ENCODE measurements at places on chromosomes 1 and 21. TPM values are rescaled to one million over a fixed set of nuclear protein-coding genes. Genes with fewer than 3 reads are reported as not detected.

GRCh38 chr1:170664828-170665612 lies 1.1 kb downstream of the PRRX1 start:
- H3K4me1 ChIP-seq = peaks cover 10% of the 10 kb centered on the region
- DNase-seq = peak; percentile 34
- H3K27ac ChIP-seq = peak overlapping the region; percentile 31
- no peaks in the 10 kb centered on the region for H3K36me3 ChIP-seq
- H3K4me3 ChIP-seq = peak overlapping the region; percentile 60

GRCh38 chr21:45072738-45073300 lies 1.6 kb upstream of the ADARB1 start:
- no peak for DNase-seq
- H3K4me3 ChIP-seq = no peak overlapping the region
- no peak overlapping the region for H3K27ac ChIP-seq
- peaks cover 14% of the 10 kb centered on the region for H3K27me3 ChIP-seq
- no peaks in the 10 kb centered on the region for H3K36me3 ChIP-seq

DNA sequence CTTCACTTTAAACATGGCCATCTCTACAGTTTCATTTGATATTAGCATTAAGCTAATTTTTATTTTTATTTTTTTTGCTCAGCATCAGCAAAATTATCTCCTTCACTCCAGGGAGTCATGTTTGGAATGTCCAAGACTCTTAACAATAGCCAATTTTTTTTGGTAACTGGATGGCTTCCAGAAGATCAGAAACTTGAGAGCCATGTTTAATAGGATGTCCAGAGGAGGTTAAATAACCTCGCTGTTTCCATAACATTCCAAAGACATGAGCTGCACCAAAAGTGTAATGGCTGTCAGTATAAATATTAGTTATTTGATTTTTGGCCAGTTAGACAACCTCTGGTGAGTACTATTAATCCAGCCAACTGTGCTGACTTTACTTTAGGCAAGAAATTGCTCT lies 80.7 kb downstream of the DNTTIP2 start:
- H3K36me3 ChIP-seq = no peaks in the 10 kb centered on the region
- H3K4me1 ChIP-seq = no peaks in the 10 kb centered on the region
- no peak overlapping the region for H3K4me3 ChIP-seq
- DNase-seq = no peak
- no peaks in the 10 kb centered on the region for H3K27me3 ChIP-seq

GRCh38 chr1:54758678-54759348 lies 5.5 kb downstream of the PARS2 start:
- peaks cover 10% of the 10 kb centered on the region for H3K4me1 ChIP-seq
- no peaks in the 10 kb centered on the region for H3K36me3 ChIP-seq
- no peaks in the 10 kb centered on the region for H3K27me3 ChIP-seq
- no peak overlapping the region for H3K4me3 ChIP-seq

GRCh38 chr1:160491017-160491416 lies 32.0 kb downstream of the SLAMF6 start:
- no peaks in the 10 kb centered on the region for H3K36me3 ChIP-seq
- no peak overlapping the region for H3K27ac ChIP-seq
- no peak for DNase-seq
- no peak overlapping the region for H3K4me3 ChIP-seq
- no peaks in the 10 kb centered on the region for H3K27me3 ChIP-seq

DNA sequence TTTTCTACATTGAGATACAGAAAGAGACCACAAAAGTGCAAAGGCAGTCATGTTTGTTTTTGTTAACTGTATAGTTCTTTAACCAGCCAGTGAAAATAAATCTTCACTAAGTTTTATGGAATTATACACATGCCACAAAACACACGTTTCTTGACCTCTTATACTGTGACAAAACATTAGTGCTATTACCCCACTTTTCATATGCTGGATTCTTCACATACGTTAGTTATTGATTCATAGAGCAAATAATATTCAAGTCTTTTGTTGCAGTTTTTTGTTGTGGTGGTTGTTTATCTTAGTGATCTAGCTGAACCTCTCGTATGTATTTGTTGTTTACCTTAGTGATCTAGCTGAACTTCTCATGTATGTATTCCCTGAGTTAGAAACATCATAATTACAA lies 28.0 kb downstream of the LYPLAL1 start:
- H3K27me3 ChIP-seq = no peaks in the 10 kb centered on the region
- no peak overlapping the region for H3K4me3 ChIP-seq
- no peaks in the 10 kb centered on the region for H3K4me1 ChIP-seq
- no peaks in the 10 kb centered on the region for H3K36me3 ChIP-seq

- no peaks in the 10 kb centered on the region for H3K4me1 ChIP-seq
- no peak for DNase-seq
- no peaks in the 10 kb centered on the region for H3K27me3 ChIP-seq
- no peak overlapping the region for H3K4me3 ChIP-seq
Observed at GRCh38 chr1:175394739-175395138, 202.2 kb upstream of the KIAA0040 start.

- H3K36me3 ChIP-seq = no peaks in the 10 kb centered on the region
- no peak overlapping the region for H3K27ac ChIP-seq
- H3K4me3 ChIP-seq = no peak overlapping the region
- DNase-seq = no peak
Observed at GRCh38 chr1:36888811-36889477, 145.4 kb downstream of the GRIK3 start.

DNA sequence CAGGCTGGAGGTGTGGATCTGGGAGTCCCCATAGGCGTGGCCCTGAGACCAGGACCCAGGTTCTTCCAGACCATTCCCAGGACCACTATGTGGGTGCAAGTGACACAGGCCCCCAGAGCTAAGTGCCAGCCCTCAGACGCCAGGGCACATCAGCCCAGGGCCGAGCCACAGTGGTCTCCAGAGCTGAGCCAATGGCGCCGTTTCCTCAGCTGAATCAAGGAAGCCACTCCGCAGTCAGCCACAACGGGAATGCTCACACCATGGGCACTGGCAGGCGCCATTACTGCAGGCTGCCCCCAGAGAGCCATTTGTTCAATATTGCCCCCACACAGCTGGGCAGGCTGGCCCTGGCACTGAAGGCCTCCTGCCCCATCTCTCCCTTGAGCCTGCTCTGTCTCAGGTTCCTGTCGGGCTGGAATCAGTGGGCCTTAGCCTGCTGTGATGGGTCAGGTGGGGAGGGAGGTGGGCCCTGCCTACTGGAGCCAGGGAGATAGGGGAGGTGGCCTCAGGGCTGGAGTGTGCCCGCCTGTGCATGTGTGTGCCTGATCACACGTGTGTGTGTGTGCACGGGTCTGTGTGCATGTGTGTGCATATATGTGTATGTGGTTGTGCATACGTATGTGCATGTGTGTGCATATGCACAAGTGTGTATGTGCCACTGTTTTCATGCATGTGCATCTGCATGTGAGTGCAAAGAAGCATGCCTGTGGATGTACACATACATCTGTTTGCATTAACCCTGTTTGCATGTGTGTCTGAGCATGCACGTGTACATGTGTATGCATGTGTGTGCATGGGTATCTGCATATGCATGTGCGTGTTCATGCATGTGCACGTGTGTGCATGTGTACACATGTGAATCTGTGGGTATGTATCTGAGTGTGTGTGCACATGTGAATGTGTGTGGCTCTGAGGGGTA lies 6.1 kb downstream of the GJC2 start:
- no peak overlapping the region for H3K27ac ChIP-seq
- no peaks in the 10 kb centered on the region for H3K27me3 ChIP-seq
- no peak for DNase-seq
- peaks cover 11% of the 10 kb centered on the region for H3K4me1 ChIP-seq
- H3K36me3 ChIP-seq = no peaks in the 10 kb centered on the region
- H3K4me3 ChIP-seq = no peak overlapping the region

DNA sequence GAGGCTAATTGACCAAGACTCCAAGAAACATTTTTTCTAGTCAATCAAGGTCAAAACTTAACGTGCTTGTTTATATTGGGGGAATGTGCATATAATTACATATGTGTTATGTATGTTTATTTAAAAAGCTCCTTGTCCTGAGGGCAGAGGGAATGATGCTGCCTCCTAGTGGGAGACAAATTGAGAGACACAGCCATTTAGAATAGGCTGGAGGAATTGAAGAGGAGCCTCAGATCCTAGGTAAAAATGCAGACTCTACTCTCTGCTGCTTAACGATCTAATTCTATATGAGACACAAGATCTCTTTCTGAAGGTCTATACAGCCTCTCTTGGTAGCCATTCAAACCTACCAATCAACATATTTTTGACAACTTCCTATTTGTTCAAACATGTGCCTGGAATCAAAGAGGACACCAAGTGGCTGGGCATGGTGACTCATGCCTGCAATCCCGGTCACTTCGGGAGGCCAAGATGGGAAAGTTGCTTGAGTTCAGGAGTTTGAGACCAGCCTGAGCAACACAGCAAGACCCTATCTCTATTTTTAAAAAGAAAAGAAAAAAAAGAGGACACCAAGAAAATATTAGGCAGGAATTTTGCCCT lies 136.6 kb upstream of the ZNF648 start:
- no peak for DNase-seq
- no peaks in the 10 kb centered on the region for H3K36me3 ChIP-seq
- no peaks in the 10 kb centered on the region for H3K4me1 ChIP-seq
- H3K4me3 ChIP-seq = no peak overlapping the region
- no peaks in the 10 kb centered on the region for H3K27me3 ChIP-seq

DNA sequence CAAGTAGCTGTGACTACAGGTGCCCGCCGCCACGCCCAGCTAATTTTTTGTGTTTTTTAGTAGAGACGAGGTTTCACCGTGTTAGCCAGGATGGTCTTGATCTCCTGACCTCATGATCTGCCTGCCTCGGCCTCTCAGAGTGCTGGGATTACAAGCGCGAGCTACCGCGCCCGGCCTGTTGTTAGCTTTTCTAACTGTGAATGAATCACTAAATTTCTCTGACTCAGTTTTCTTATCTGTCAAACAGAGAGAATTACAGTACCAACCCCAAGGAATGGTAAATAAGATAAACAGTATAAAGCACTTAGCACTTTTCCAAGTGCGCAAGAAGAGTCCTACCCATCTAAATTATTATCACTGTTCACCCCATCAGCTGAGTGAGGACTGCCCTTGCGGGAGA lies 193.6 kb downstream of the VAV3 start:
- no peaks in the 10 kb centered on the region for H3K4me1 ChIP-seq
- no peaks in the 10 kb centered on the region for H3K36me3 ChIP-seq
- H3K4me3 ChIP-seq = no peak overlapping the region
- no peak overlapping the region for H3K27ac ChIP-seq

DNA sequence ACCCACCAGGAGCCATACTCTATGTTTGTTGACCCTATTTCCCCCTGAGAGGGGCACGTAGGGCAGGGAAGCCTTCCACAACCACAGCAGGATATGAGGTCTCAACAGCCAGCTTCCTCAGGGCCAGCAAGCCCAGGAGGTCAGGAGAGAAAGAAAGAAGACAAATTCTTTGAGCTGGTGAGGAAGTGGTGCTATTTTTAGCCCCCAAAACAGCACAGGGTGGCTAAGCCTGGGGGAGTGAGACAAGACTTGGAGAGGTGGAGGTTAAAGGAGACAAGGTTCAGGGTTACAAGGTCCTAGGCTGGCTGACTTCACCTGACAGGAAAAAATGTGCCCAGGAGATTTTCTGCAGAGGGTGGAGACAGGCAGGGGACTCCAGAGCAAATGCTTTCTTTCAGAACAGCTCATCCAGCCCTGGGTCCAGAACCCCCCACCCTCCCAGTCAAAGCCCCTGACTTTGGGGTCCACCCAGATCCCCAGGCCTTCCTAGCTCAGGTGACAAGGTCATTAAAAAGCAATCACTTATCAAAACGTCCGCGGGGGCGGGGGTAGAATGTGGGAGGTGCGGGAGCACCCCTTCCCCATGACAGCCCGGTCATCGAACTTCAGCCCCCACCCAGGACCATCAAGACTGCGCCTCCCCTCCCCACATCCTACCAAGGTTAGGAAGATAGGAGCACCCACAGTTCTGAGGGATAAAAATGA lies 1.3 kb downstream of the SV2A start:
- no peak overlapping the region for H3K27ac ChIP-seq
- no peak for DNase-seq
- H3K36me3 ChIP-seq = no peaks in the 10 kb centered on the region

DNA sequence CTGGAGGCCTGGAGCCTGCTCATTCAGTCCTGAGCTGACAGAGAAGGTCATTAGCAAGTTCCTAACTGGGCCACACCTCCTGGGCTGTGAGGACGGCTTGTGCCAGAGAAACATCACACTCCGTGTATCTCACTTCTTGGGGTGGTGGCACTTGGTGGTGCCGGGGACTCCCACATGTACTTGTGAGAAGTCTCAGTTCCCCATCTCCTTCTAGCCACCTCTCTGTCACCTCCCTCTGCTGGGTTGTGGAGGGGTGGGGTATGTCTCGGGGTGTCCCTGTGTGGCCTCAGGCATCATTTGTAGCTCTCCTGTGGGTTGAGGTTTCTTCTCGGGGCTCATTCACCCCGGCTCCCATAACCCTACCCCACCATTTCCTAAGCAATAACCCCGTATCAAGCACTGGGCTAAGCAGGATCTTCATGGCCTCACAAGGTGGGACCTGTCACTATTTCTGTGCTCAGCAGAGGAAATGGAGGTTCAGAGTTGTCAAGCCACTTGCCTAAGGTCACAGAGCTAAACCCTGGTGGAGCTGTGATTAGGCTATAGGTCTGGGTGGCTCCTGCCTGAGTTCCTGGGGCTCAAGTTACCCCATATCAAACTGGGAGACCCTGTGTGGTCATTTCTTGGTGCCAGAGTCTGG lies 62.5 kb downstream of the UBIAD1 start:
- peak; percentile 11 for DNase-seq
- H3K27me3 ChIP-seq = peaks cover 34% of the 10 kb centered on the region
- peaks cover 7% of the 10 kb centered on the region for H3K4me1 ChIP-seq
- H3K27ac ChIP-seq = no peak overlapping the region
- H3K36me3 ChIP-seq = no peaks in the 10 kb centered on the region
- no peak overlapping the region for H3K4me3 ChIP-seq

- H3K36me3 ChIP-seq = no peaks in the 10 kb centered on the region
- no peak overlapping the region for H3K27ac ChIP-seq
- no peaks in the 10 kb centered on the region for H3K4me1 ChIP-seq
- no peak for DNase-seq
- H3K27me3 ChIP-seq = no peaks in the 10 kb centered on the region
Observed at GRCh38 chr1:16117369-16117768, 38.5 kb downstream of the EPHA2 start.

- DNase-seq = no peak
- no peaks in the 10 kb centered on the region for H3K27me3 ChIP-seq
- no peak overlapping the region for H3K4me3 ChIP-seq
Observed at GRCh38 chr21:27108701-27109100, 141.8 kb upstream of the ADAMTS5 start.

GRCh38 chr1:221418346-221418745 lies 323.5 kb downstream of the DUSP10 start:
- H3K27me3 ChIP-seq = no peaks in the 10 kb centered on the region
- H3K4me1 ChIP-seq = no peaks in the 10 kb centered on the region
- no peak for DNase-seq
- H3K36me3 ChIP-seq = no peaks in the 10 kb centered on the region
- no peak overlapping the region for H3K27ac ChIP-seq

Gene EPHA8
- total RNA-seq = not detected

Gene ZNF695
- 0.16 TPM for total RNA-seq

Gene FMO3
- total RNA-seq = 1.9 TPM

Gene KCNJ9
- 0.27 TPM for total RNA-seq

Gene CFHR1
- total RNA-seq = not detected

Gene POGK
- 16.8 TPM for total RNA-seq

Gene OPTC
- total RNA-seq = not detected

Gene NUF2
- total RNA-seq = not detected

Gene AMPD1
- total RNA-seq = 0.82 TPM

All from transverse colon (tissue), 4 donors.